ENCODE measurements at places on chromosomes 4 and X.

DNA sequence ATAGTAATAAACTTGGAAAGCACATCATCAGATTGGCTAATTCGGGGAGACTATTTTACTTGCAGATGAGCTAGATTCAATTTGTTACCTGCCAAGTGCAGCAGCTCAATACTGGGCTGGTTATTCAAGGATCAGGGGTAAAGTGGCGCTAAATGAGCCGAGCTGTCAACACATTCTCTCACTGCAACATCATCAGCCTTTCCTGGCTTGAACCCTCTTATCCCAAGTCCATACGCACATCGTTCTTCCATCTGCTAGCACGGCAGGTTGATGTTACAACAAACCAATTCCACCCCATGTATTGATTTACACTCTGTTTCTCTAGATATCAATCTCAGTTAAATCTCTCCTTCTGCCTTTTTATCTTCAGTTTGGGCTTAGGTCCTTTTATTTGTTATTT lies 2101.5 kb upstream of the AGA start:
- DNase-seq, result no peak

DNA sequence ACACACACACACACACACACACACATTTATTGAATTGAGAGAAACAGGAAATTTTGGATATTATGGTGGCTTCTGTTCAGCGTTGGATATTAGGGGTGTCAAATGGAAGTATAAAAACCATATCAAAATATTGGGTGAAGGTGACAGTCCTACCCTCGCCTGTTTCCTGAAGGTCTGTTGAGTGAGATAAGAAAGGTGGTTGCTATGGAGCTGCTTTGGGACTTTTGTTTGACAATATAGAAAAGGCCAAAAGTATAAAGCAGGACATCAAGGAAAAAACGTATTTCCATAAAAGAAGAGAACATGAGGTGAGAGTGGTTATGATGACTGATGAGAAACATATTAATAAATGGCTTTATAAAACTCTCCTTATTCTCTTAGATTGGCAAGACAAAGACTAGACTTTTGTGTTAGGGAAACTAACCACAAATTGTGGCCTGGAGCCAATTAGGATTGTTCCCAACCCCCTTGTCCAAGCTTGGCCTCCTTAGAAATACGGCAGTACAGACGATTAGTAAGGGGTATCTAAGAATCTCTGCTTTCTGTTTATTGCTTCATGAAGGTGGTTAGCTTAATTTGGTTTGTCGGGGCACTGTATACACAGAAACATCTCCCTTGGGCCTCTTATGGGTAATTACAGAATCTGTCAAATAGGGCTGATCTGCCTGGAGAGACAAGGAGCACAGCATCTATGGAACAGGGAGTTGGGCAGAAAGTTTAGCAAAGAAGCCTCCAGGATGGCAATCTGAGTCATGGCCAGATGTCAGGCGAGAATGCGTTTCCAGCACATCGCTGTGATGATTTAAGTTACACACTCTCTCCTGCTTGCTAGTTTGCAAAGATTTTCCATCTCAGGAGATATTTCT lies 198.0 kb downstream of the CBR4 start:
- DNase-seq, result peak; percentile 86

DNA sequence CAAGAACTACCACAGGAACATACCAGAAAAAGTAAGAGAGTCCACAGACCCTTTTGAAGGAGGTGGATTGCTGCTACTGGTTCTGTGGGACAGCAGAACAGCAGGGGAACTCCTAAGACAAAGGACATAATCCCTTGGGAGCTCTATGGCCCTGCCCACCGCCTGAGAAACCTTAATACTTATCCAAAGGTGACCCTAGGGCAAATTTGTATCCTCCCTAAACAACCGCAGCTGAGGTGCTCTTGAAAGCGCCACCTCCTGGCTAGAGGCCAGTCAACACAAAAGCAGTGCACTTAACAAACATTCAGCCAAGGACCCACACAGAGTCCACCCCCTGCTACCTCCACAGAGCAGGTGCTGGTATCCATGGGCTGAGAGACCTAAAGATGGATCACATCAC lies 136.8 kb downstream of the ADAM29 start:
- no peak for DNase-seq

- no peak for DNase-seq
These were observed at the start of gene GK2 for GRCh38 chr4:79408063-79408462. Gene GK2 (minus strand): TSS chr4:79408228. CDS start chr4:79408200, 28 bp downstream.

GRCh38 chr4:29151584-29151983 lies 1568.6 kb upstream of the PCDH7 start:
- DNase-seq, result peak; percentile 5

DNA sequence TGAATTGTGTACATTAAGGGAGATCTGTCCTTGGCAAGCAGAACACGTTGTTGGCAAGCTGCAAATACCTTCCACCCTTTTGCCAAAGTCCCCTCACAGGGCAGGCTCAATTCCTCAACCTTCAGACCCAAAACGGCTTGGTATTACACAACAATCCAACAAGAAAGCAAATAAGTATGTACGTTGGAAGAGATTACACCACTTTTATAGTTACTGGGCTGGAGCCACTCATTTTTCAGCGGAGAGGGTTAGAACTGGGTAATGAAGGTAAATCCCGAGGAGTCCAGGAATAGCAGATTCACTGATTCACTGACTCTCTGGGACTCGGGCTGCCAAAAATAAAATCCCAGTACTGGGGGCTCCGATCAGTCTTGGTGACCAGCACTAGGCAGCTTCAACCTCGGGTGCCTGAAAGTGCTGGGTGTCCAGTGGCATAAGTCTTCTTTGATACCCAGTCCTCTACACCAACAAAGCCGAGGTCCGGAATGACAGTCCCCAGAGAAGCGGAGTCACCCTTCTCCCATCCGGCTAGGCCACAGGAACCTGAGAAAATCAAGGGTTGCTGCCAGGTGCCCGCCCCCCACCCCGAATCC lies 587 bp downstream of the TIMM8A start:
- DNase-seq, result peak; percentile 1

GRCh38 chrX:116272322-116272721 lies 101.8 kb downstream of the AGTR2 start:
- DNase-seq, result peak; percentile 85

DNA sequence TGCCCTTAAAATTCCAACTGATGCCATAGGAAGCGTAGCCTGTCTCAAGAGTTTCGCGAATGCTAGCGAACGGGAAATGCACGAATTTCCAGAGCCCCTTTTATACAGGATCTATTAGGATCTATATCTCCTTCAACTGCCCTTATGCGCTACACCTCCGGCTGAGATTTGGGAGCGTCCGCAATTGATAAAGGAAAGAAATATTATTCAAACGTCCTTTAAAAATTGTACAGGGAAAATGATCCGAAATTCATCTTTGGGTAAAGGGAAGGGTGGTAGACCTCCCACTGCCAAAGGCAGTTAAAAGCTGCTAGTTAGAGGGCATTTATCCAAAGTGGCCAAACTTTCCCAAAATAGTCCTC lies 609 bp downstream of the NR3C2 start:
- DNase-seq, result no peak

DNA sequence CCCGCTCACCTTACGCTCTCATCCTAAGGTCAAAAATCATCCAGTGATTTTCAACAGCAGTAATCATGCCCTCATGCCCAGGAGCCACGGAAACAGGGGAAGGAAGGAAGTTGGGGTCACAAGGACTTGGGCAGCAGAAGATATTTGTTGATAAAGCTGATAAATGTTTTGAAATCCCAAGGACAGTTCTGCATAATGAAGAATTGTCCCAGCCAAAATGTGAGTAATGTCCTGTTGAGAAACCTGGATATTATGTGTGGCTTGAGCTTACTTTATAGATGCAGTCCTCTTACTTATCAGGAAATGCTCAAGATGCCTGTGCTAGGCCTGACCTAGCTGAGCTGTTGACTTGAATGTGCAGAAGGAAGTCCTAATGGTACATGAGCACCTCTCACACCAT lies 263.0 kb upstream of the ZFP42 start:
- no peak for DNase-seq

DNA sequence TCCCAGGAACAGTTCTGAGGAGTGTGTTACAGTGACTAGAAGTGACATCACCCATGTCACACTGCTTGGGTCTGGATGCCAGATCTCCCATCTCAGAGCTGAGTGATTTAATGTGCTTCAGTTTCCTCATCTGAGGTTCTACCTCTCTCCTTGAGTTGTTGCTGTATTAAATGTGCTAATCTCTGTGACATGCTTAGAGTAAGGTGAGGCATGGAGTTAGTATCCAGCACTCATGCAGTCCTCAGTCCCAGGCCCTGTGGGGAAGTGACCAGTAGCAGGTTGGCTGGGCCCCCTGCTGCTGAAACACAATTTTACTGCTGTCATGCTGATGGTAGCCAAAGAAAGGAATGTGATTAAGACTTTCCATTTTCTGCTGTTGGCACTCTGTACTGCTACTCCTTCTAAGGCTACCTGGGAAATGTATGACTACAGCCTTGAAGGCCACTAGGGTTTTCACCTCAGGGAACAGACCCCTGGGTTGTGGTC lies 639.6 kb downstream of the MID1IP1 start:
- DNase-seq, result no peak

DNA sequence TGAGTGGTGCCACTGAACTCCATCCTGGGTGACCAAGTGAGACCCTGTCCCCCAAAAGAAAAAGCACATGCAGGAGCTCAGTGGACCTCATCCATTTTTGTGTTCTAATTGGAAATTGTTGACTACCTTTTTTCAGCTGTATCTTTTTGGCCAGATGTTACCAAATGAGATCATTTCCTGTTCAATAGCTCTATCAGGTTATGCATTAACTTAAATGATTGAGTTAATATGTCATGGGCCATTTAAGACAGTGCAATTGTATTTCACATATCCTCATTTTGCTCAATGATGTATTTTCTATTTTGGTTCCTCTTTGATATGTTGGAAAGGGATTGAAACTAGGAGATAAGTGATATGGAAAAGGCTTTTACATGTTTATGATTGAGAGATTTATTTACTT lies 26.2 kb upstream of the RHOH start:
- DNase-seq, result no peak

- DNase-seq, result no peak
These were observed 14.9 kb upstream of the MAB21L2 start for GRCh38 chr4:150567070-150567469.

Measured in fibroblast of skin of right biceps (primary cell).